ENCODE measurements at places on chromosomes 4 and X.
A peak's percentile ranks its signal among the peaks of the same experiment; 100 is the strongest.

DNA sequence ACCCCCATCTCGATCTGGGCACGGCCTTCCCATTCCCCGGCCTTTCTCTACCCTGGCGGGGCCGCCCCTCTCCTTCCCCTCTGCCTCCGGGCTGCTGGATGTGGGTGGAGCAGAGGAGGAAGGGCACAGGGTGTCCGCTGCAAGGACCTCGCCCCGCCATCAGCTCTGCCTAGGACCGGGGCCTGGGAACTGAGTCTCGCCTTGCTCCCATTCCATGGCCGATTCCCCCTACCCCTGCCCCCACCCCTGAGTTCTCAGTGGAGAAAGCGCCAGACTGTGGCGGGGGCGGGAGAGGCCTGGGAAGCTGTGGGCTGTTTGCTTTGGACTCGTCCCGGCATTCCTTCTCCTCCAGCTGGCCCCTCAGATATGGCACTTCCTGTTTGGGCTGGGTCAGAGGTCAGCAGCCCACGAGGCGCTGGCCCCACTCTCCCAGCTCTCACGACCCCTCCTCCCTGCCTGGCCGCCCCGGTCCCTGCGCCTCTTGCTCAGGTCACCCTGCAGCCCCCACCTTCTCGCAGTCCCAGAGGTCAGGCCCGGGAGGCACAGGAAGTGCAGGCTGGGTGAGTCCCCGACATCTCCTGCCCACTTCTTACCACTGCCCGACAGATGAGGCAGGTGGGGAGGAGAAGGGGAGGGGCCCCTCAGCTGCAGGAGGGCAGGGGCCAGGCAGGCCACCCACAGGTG lies 6.4 kb upstream of the BGN start:
- peak; percentile 85 for DNase-seq

DNA sequence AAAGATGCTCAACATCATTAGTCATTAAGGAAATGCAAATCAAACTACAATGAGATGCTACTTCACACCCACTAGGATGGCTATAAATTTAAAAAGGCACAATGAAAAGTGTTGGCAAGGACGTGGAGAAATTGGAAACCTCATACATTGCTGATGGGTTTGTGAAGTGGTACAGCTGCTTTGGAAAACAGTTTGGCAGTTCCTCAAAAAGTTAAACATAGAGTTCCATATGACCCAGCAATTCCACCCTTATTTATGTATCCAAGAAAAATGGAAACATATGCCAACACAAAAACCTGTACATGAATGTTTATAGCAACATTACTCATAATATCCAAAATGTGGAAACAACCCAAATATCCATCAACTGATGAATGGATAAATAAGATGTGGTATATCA lies 101.3 kb upstream of the MAGEB10 start:
- no peak for DNase-seq

DNA sequence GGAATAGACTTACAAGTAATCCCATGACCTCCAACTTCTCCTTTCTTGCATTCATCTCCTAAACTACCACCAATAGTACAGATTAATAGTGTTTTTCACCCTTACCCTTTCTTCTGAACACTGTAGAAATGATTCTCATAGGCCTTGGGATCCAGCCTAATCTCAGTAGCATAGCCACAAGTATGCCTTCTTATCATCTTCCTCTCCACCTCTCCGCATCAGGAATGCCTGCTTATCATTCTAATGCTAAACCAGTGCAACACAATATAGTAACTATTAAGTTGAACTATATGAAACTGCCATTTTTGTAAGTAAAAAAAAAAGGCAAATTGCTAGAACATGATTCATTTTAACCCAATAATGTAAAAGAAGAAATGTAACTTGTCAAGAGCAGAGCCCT lies 79.5 kb upstream of the IL2 start:
- no peak for DNase-seq

DNA sequence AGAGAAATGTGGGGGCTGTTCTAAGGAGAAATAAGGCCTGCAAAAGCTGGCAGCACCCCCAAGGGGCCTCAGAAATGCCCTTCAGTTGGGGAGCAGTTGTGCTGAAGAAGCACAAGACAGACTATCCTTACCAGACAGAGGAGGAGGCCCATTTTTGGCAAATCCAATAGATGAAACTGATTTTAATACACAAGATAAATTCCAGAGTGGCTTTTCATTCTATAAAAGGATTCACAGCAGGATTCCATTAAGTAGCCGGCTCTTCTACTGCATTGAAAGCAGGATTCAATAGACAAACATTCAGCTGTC lies 8.1 kb downstream of the SEPTIN6 start:
- DNase-seq: no peak

GRCh38 chrX:143757375-143757774 lies 36.8 kb upstream of the SPANXN2 start:
- DNase-seq: no peak

DNA sequence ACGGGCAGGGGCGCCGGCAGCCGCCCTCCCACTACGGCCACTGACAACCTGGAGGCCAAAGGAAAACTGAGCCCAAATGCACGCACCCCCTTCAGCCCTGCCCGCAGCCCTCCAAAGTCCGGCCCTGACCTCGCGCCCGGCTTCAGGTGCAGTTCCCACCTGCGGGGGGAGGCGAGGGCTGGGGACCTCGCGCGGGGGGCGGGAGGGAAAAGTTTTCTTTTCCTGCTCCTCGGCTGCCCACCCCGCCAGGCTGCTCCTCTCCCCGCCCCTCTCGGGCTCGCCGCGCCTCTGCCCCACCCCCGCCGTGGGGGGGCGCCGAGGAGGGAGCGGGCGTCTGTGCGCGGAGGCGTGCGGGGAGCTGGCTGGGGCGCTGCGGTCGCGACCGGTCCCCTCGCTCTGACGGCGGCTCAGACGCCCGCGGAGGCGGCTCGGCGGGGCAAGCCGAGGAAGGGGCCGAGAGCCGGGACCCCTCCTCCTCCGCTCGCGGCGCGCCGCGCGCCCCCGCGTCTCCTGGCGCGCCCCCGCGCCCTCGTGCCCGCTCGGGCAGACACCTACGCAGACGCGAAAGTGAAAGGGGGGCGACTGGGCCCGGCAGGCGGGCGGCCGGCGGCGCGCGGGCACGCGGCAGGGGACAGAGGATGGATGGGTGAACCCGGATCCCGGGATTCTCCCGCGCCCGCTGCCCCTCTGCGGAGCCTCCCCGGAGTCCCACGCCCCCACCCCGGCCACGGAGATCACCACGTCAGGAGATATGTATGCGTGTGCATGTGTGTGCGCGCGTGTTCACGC lies 3.1 kb upstream of the NR3C2 start:
- peak; percentile 76 for DNase-seq

- no peak for DNase-seq
Observed at GRCh38 chr4:81663368-81663767, 191.7 kb upstream of the RASGEF1B start.

GRCh38 chrX:2192584-2193272 lies 308.0 kb downstream of the DHRSX start:
- DNase-seq: no peak

DNA sequence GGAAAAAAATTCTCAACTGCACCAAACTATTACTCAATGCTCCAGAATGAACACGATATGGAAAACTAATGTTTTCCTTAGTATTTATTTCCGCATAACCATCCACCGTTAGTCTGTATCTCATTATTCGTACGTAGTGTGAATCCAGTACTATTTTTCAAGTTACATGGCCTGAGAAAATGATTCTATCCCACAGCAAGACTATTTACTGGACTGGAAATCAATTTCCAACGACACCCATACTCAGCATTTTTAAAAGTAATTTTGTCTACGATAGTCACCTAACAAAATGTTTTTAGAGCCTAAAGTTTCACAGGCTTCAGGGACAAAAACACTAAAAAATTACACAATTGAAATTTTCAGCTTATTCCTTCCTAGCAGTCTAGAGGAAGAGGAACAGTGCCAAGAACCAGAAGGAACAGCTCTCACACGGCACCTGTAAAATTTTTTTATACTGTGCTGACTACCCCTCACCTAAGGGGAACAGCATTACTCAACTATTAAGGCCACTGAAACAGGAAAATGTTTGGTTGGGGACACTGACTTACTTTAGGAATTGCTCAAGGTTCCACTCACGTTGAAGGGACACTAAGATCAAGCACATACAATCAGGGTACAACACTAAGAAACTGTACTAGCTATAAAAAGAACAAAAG lies 9.6 kb downstream of the UBE2D3 start:
- DNase-seq: no peak

GRCh38 chr4:111883557-111883999 lies 261.7 kb upstream of the FAM241A start:
- no peak for DNase-seq

DNA sequence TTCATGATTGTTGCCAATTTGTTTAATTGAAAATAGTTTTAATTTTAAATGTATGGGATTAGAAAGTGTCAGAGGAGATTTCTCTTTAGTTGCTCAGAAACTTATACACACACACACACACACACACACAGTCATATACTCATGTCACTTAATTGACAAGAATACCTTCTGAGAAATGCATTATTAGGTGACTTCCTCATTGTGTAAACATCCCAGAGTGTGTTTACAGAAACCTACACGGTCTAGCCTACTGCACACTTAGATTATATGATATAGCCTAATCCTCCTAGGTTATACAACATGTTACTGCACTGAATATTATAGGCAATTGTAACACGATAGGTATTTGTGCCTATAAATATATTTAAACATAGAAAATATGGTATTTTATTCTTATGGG lies 1327.4 kb downstream of the FSTL5 start:
- DNase-seq: no peak

GRCh38 chrX:10242026-10242425 lies 85.3 kb downstream of the CLCN4 start:
- no peak for DNase-seq
